ENCODE measurements at places on chromosomes 16 and 17. TPM values are rescaled to one million over a fixed set of nuclear protein-coding genes. Genes with fewer than 3 reads are reported as not detected.

The CD300LB gene
- total RNA-seq: not detected

The GLIS2 gene
- total RNA-seq: 21.1 TPM

DNA sequence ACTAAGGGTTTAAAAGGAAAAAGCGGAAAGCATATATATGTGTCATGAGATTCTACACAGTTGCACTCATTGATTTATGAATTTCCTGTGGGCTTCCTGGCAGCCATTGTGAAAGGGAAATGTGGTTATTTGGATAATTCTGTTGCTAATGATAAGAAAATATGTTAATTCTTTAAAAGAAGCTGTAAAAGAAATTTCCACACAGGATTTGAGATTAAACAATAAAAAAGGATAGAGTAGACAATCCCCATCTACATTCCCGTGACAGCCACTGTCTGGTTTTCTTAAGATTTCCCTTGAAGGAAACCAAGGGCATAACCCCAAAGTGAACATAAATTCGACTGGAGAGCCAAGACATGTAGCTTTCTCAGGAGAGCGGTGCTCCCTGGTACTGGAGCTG is 397.5 kb downstream of the CPPED1 start:
- DNase-seq: no peak

DNA sequence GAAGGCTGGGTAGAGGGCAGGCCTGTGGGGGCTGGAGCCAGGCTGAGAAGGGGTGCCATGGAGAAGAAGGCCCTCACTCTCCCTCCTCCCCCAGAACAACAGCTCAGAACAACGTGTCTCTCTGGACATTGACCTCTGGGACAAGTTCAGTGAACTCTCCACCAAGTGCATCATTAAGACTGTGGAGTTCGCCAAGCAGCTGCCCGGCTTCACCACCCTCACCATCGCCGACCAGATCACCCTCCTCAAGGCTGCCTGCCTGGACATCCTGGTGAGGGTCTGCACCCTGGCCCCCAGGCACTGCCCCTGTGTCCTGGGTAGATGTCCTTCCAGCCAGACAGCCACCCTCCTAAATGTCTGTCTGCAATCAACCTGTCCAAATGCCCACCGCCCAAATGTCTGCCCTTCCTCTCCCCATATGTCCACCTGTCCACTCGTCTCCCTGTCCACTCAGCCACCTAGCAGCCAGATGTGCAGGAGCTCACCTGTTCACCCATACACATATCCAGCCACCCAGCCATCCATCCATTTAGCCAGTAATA is 12.2 kb downstream of the GJD3 start:
- DNase-seq: peak; percentile 29

- DNase-seq: no peak
Observed at GRCh38 chr16:68943961-68944360, 100.6 kb downstream of the TANGO6 start.

DNA sequence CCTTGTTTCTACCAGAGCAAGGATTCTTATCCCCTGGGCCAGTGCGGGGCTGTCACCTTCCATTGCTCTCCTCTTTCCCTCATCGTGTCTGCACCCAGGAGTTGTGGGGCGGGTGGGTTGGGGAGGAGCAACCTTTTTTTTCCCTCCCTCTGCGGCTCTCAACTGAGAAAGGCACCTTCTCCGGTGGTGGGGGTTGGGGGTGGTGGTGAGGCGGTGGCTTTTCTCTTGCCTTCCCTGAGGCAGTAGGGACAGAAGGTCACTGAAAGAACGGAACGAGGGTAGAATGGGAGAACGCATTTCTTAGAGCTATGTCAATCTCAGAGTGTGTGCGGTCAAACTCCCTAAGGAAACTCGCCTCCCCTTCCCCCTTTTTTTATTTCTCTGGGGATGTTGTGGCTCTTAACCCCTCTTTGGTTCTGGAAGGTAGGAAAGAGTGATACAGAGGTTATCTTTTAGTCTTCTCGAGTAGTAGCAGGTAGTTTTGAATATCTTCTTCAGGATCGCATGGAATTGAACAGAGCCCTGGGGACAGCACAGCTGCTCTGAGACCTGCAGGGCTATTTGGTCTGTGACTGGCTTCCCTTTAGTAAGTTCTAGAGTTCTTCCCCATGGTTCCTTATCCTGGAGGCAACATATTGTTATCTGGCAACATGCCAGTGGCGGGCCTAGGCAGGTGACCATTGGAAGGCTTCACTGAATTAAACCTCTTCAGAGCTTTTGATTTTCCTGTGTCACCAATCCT is 994 bp downstream of the CLTC start:
- DNase-seq: peak; percentile 63

DNA sequence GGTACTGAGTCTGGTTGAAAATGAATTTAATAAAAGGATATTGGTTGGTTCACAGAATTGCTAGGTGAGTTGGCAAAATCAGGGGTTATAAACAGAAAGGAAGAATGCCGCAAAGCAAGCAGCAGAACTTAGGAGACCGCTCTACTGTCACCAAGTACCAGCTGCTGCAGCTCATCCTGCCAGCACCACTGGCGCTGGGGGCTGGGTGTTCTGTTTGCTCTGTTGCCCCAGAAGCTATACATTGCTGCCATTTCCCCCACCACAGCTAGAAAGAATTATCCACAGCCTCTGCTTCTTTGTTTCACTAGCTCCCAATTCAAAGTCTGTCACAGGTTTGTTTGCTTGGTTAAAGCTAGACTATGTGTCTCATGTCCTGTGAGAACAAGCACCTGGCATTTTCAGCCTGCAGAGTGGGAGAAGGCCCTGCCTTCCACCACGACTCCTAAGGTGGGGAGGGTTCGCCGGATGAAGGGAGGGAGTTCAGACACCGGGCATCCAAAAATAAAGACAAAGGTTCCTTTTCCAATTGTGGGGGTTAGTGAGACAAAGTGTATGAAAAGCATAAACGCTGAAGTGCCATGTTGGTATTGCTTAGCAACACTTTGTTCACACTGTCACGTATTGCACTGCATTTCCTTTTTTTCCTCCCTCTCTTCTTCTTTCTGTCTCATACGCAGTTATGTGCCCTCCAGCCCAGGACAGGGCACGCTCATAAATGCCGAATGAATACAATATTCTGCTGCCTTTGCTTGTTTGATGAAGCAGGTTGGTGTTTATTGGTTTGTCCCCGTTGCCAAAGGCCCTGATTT is 9.6 kb upstream of the CPD start:
- no peak for DNase-seq

DNA sequence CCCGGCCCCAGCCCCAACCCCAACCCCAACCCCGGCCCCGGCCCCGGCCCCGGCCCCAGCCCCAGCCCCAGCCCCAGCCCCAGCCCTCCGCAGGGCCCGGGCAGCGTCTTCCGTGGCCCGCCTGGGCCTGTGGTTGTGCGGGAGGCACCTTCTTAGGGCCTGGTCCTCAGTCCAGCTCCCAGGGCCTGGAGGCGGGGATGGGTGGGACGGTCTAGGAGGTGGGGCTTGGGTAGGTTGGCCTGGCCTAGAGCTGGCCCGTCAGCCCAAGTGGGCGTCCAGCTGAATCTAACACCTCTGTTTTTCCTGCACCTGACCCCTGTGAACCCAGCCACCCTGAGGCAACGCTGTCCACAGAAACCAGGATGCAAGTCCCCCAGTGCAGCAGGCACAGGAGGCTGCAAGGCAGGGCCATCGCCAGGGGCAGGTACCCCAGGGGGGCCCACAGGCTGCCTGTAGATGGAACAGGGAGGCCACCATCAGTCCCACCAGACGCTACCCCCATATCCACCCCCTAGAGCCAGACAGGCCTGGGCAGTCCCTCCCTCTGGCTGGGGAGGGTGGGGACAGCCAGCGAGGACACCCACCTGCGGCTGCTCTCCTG is 8.8 kb downstream of the MSLN start:
- DNase-seq: no peak

GRCh38 chr16:20089246-20089965 is 15.7 kb upstream of the GPR139 start:
- DNase-seq: no peak

DNA sequence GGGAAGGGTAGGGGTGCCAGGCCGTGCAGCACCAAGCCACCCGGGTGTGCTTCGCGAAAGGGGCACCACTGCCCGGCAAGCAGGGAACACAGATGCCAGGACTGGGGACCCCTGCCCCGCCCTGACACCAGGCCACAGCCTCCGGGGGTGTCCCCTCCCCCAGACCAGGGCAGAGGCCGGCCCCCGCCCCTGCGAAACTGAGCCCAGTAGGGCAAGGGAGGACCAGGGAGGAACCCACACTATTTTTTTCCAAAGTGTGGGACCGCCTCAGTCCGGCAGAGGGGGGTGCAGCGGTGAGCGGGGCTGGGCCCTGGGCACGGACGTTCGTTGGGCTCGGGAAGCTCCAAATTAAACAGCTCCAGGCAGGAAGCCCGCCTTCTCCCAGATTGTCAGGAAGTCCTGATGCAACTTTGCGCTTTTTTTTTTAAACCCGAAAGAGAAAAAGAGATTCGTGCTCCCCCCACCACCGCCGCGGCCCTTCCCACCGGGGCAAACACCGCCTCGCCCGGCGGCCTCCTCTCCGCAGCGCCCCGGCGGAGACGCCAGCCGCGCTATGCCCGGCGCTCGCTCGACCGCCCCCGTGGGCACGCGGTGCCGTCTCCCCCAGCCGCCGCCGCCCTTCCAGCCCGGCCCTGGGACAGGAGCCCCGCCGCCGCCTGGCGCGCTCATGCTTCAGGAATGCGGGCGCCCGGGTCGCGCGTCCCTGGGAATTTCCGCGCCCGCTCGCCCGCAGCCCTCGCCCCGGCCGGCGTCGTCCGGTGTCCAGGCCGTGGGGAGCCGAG is 755 bp downstream of the PIEZO1 start:
- DNase-seq: peak; percentile 75

- no peak for DNase-seq
Observed at GRCh38 chr17:79461041-79461440, 149.8 kb downstream of the RBFOX3 start.

The CDH16 gene
- 0.13 TPM for total RNA-seq

GRCh38 chr17:7001318-7001961 is 5.6 kb downstream of the ALOX12 start:
- no peak for DNase-seq

The PHOSPHO1 gene
- 0.25 TPM for total RNA-seq

DNA sequence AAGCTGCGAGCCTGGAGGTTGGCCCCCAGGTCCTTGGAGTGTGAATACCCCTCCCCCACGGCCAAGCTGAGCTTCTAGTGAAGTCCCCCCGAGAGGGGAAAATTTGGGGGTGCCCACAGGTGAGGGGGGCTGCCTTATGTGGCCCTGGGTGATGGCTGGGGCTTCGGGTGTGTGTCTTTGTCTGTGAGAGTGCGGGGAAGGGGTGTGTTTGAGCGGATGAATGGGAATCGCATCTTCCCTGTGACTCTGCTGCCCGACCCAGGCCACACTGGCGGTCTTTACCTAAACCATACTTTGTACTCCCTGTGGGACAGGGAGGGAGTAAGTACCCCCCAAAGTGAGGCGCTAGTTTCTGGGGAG is 1.3 kb downstream of the SBK1 start:
- no peak for DNase-seq

DNA sequence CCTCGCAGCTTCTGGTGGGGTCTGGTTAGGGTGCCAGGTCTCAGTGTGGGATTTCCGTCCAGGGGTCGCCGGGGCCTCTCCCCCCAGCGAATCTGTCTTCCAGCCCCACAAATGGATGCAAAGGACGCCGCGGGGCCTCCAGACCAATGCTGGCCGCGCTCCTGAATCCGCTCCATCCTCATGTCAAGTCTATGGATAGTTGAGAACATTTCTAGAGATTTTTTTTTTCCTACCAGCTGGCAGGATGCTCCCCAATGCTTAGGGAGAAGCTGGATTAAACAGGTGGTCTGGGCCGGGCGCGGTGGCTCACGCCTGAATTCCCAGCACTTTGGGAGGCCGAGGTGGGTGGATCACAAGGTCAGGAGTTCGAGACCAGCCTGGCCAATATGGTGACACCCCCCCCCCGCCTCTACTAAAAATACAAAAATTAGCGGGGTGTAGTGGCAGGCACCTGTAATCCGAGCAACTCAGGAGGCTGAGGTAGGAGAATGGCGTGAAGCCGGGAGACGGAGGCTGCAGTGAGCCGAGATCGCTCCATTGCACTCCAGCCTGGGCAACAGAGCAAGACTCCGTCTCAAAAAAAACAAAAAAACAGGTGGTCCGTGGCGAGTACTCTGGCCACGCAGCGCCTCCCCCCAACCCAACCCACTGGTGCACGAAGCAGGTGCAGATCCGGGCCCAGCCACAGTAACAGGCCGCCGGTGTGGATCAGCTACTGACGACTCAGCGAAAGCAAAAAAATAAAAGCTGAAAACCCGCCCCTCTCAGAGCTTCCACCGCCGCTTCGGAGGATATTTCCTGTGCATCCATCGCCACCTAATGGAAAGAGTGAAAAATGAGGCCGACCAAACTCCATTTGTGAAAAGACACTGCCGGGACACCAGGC is 1.1 kb upstream of the NXN start:
- DNase-seq: peak; percentile 79

The RNF227 gene
- 3.0 TPM for total RNA-seq

- DNase-seq: no peak
Observed at GRCh38 chr17:65170839-65171238, 33.7 kb downstream of the RGS9 start.

The ABCC11 gene
- 0.35 TPM for total RNA-seq

DNA sequence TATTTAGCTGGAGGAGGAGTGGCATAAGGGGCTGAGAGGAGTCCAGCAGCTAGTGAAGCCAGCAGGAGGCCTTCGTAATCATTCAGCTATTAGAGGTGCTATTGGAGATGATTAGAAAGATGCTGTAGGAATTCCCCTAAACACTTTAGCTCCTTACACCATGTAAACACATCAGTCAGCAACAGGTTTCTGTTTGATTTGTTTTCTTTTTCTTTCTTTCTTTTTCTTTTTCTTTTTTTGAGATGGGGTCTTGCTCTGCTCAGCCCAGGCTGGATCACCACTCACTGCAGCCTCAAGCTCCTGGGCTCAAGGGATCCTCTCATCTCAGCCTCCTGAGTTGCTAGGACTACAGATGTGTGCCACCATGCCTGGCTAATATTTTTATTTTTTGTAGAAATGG is 10.6 kb upstream of the SEPHS2 start:
- DNase-seq: no peak

GRCh38 chr16:11957591-11958395 is 7.2 kb upstream of the TNFRSF17 start:
- no peak for DNase-seq

- no peak for DNase-seq
Observed at GRCh38 chr17:68596411-68596945, 4.7 kb downstream of the FAM20A start.

The HLF gene
- 34.9 TPM for total RNA-seq

The CBFA2T3 gene
- 12.8 TPM for total RNA-seq

DNA sequence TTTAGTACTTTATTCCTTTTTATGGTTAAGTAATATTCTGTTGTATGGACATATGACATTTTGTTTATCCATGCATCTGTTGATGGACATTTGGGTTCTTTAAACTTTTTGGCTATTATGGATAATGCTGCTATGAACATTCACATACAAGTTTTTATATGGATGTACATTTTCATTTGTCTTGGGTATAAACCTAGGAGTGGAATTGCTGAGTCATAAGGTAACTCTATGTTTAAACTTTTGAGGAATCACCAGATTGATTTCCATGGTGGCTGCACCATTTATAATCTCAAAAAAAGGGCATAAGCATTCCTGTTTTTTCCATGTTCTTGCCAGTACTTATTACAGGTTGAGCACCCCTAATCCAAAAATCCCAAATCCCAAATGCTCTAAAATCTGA is 90.3 kb upstream of the CRHR1 start:
- DNase-seq: no peak
